Left hindlimb (tissue), 1 donor: ENCODE measurements at places on chromosomes 4 and X.

DNA sequence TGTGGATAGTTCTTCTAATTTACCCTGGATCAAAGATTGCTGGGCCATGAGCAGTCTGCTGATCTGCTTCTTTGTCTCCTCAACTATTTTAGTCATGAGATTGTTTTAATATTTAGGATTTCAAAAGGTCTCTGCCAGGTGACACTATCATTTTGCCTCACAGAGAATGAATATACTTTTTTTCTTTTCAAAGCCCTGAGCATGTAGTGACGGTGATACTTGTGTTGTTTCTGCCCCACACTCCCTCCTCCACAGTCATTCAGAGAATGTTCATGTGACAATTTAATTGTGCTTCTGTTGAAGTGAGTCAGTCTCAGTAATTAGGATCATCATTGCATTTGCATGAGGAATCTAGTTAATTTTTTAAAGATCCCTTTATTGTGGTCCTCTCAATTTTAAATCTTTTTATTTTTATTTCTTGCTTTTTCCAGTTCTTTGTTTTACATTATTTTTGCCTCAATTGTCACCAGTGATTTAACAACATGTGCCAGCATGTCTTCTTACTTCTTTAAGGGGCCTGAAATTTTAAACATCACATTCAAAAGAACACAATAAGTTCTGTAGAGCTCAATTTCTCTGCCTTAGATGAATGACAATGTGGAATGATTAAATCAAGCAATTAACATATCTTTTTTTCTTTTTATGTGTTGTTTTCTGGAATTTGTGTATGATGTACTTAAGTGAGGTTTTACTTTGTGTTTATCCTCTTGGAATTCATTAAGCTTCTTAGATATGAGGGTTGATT lies 12.3 kb downstream of the MMRN1 start:
- no peak for DNase-seq

GRCh38 chr4:7235030-7235380 lies 42.7 kb downstream of the SORCS2 start:
- DNase-seq, result no peak

DNA sequence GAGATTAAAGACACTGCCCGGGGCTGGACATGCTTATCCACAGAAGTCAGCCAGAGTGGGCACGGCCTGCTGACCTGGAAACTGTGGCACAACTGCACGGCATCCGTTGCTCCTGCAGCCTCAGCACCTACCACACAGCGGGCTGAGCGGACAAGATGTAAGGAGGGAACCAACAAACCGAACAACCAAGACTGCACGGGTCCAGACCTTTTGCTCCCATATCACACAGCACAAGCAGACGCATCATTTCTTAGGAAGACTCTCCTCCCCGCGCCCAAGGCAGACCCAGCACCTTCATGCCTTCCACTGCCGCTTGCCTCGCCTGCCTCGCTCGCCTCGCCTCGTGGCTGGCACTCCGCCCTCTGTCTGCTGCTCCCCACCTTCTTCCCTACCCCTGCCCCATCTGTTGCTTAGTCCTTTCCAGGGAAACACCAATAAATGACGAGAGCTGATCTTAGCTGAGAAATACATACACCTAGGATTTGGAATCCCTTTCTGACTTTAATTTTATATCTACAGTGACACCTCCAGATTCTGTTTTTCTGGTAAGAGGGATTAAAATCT lies 79.0 kb downstream of the AFAP1 start:
- DNase-seq, result no peak

GRCh38 chrX:148534291-148534690 lies 33.9 kb downstream of the AFF2 start:
- no peak for DNase-seq

- DNase-seq, result no peak
Measured at GRCh38 chr4:17155486-17155885, 257.0 kb upstream of the LDB2 start.

DNA sequence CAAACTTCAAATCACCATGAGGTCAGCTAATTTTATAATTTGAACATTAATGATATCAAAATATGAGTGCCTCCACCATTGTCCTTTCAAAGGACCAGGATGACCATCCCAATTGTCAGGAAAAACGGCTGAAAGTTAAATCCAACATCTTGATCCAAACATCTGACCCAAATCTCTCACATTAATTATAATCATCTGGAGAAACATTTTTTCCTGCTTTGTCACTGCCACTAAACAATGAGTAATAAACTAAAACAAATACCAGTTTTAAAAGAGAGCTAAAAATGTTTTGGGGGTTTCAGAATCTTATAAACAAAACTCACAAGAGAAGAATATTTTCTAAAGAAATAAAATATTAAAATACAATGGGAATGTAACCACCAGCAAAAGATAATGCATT lies 45.7 kb upstream of the NDST4 start:
- no peak for DNase-seq

- no peak for DNase-seq
Measured at GRCh38 chrX:46918434-46918833, 6.2 kb downstream of the JADE3 start.

GRCh38 chr4:98996056-98996764 lies 689 bp downstream of the METAP1 start:
- no peak for DNase-seq

- DNase-seq, result no peak
Measured at GRCh38 chr4:159723341-159724048, 620.6 kb downstream of the RAPGEF2 start.

- DNase-seq, result no peak
Measured at GRCh38 chr4:15234116-15234855, 193.5 kb upstream of the C1QTNF7 start.

GRCh38 chr4:73788411-73788810 lies 48.0 kb downstream of the CXCL8 start:
- DNase-seq, result no peak

- no peak for DNase-seq
Measured at GRCh38 chr4:114694770-114695169, 96.2 kb downstream of the UGT8 start.

GRCh38 chr4:2084316-2084715 lies 25.2 kb downstream of the NAT8L start:
- no peak for DNase-seq

GRCh38 chrX:135421932-135422809 lies at the start of gene SMIM10L2A:
Gene SMIM10L2A (plus strand): TSS chrX:135421944. CDS start chrX:135422132, 188 bp downstream.
- DNase-seq, result no peak

DNA sequence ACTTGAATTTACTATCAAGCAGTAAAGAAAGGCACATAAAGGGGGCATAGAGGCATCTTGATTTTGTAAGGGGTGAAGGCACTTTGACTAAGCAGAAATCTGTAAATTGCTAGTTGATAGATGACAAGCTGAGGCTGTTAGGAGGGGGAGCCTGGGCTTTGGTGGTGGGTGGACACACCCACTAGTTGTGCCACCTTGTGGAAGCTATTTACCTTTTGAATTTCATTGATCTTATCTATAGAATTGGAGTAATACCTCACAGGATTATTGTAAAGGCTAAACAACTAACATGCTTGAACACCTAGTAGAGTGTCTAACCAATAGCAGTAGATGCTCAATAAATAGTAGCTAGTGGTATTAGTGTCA lies 142.8 kb upstream of the KCNIP4 start:
- no peak for DNase-seq

- no peak for DNase-seq
Measured at GRCh38 chrX:154652311-154653047, 900 bp downstream of the CTAG2 start.

DNA sequence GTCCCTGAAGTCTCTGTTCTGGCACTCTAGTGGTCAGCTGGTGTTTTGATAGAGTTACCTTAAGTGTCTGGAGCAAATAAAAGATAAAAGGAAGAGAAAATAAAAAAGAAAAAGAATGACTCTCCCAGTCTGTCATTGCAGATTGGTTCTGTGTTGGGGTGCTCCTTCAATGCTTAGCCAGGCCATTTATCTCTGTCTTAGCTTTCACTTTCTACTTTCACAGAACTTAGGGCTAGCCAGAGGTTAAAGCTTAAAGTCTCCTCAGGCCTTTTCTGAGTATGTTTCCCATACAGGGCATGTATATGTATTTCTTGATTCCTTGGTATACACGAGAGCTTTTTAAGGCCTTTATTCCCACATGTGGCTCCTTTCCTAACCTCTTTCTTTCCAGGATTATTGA lies 83.1 kb upstream of the TEX13D start:
- DNase-seq, result no peak

- DNase-seq, result no peak
Measured at GRCh38 chrX:8632924-8633323, 99.0 kb downstream of the ANOS1 start.

- DNase-seq, result no peak
Measured at GRCh38 chr4:13244444-13244843, 239.7 kb downstream of the RAB28 start.

DNA sequence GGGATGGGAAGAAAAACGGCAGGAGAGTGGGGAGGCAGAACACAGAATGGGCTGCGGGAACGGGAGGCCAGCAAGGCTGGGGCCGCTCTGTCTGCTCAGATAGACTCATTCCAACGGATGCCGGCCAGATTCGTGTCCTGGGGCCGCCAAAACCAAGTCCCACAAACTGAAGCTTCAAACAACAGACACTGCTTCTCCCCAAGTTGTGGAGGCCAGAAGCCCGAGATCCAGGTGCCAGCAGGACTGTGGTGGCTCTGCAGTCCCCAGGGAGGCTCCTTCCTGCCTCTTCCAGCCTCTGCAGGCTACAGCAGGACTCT lies 100.6 kb downstream of the ADRA2C start:
- no peak for DNase-seq

GRCh38 chrX:16119353-16120220 lies 3.8 kb upstream of the GRPR start:
- no peak for DNase-seq

- DNase-seq, result no peak
Measured at GRCh38 chrX:40727093-40727492, 8.2 kb downstream of the MED14 start.

- no peak for DNase-seq
Measured at GRCh38 chr4:110412354-110413065, 63.4 kb upstream of the ENPEP start.

- no peak for DNase-seq
Measured at GRCh38 chrX:150364347-150365050, 1.4 kb downstream of the MAMLD1 start.

DNA sequence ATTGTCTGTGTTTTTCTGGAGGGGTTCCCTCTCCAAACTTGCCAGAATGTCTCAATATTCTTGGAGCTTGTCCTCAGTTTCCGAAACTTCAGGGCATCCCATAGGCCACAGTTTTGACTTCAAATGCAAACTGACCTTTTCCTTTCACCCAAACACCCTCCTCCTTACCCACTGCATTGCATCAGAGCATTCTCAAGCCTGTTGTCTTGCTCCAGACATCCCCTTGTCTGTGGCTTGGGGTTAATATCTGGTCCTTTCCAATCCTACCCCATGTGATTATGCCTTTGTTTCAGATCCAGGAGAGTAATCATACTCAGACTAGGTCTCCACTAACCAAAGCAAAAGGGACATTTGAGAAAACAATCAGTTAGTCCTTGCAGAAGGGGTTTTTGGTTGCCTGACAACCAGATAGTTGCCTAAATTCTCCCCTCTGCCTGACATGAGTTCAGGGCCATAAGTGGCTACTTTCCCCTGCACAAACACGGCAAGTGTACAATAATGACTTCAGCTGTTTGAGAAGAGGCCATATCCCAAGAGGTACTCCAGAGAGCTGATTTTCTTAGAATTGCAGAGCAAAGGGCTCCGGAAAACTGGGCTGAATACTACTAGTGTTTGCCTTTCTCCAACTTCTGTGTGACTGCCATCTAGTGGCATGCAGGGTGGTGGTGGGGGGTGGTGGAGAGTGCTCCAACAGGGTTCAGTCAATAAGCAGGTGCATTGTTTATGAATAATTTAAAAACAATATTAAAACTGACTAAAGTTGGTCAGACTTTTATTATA lies 130.2 kb downstream of the CHRDL1 start:
- no peak for DNase-seq

DNA sequence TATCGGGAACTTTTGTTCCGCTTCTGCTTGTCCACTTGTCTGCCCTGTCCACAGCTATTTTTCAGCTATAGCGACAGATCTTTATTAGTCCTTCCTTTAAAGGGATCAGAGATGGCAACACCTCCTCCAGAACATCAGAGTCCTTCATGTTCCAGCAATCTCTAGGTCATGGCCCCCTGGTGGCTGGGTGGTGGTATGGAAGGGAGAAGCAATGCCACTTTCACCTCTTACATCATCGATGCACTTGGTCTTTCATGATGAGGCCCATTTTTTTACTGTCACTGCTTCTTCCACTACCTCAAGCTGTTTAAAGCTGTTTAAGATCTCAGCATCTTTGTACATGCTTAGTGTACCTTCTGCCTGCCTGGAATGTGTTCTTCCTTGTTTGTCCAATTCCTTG lies 106.7 kb downstream of the ARHGAP6 start:
- no peak for DNase-seq

GRCh38 chrX:69496183-69496582 lies 7.9 kb upstream of the NALF2 start:
- DNase-seq, result no peak

DNA sequence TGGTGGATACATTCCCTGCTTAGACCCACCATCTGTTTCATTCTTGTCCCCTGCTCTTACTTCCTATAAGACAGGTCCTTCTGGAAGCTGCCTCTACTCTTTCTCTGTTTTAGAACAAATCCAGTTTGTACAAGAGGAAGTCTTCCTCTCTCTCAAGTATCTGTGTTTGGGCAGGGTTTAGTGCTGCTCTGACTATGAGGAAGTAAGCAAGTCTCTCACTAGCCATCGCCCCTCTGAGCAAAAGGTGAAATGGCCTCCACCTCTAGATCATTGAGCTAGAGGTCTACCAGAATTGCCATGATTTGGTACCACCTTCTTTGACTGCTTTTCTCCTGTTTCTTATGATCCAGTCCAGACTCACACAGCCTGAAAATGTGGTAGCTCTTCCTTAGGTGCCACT lies 8.4 kb downstream of the BTK start:
- no peak for DNase-seq

DNA sequence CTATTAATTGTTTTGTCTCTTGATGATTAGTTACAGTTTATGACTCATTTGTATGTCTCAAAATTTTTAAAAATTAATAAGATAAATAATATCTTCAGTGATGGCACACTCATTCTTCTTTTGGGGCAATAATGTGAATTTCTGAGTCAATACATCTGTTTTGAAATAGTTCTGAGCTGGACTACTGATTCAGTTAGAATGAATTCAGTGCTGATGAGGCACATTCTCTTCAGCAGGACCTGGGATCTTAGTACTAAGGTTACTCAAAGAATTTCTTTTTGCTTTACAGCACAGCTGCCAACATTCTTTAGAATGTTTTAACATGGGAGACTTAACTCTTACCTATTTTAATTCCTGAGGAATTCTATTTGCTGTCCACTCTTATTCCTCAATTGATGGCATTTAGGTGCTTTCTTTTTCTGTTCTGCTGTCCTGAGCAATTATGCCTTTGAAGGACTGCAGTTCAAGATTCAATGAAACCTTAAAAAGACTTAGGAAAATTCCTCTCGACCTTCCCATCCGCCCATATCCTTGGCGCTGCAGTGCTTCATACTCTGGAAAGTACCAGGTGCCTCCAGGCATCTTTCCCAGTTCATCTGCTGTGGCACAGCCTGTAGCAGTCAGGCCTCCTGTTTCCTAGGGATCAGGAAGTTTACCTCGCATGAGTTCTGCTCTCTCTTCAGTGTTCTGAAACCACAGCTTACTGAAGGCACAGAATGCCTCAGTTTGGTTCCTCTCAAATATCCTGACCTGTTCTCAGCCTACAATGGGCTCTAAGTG lies 213.7 kb downstream of the FSTL5 start:
- DNase-seq, result no peak
